ENCODE measurements at places on chromosomes 1 and 21.

DNA sequence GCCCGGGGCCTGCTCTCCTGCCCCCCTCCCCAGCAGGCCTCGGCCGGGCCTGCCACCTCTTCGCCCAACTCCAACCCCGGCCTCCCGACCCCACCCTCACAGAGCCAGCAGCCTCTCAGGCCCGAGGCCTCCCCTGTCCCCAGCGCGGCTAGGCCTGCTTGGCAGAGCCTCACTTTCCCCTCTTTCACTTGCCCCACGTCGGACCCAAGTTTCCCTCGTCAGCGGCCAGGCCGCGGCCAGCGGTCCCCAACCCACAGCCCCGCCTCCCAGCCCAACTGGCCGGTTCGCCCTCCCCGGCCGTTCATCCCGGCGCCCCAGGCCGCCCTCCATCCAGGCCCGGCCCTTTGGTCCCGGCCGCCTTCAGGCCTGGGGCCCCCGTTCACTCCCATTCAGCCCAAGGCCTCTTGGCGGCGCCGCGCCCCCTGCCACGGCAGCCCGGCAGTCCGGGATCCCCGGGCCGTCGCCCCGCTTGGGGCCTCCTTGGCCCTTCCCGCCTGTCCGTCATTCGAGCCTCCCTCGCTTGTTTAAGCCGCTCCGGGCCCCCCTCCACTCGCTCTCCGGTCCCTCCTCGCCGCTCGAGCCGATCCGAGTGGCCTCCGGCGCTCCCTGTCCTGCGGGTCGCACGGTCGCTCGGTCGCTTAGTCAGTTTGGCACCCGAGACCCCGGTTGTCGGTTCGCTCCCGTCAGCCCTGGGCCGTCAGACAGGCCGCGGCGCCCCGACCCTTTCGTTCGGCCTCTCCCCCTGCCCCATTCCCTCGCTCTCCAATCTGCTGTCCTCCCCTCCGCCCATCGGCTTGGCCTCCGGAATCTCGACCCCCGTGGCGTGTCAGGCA, 1.4 kb downstream of the LRRC41 start:
- DNase-seq: no peak

DNA sequence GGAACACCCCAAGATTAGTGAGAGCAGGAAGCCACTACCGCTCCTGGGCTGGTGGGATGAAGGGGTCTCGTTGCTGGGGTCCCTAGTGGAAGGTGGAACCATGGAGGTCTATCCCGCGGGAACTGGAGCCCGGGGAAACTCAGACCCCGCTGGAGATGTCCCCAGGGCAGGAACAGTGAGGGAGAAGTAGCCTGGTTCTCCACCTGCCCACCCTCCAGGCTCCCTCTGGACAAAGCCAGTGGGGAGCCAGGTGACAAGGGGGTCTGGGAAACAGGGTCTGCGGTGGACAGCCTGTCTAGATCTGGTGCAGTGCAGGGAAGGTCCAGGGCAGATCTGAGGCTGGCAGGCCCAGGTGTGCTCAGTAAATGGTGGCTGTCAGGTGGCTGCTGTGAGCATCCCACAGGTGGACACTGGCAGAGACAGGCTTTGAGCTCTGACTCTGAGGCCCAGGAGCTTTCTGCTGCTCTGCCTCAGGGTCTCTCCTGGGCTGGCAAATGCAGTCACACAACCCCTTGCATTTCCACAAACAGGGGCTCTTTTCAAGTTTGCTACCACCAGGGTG, 88.0 kb upstream of the TLR5 start:
- no peak for DNase-seq

- no peak for DNase-seq
Measured at GRCh38 chr1:200506471-200506870, 96.6 kb upstream of the ZNF281 start.

- DNase-seq: no peak
Measured at GRCh38 chr1:10610901-10611600, 136.3 kb downstream of the PEX14 start.

DNA sequence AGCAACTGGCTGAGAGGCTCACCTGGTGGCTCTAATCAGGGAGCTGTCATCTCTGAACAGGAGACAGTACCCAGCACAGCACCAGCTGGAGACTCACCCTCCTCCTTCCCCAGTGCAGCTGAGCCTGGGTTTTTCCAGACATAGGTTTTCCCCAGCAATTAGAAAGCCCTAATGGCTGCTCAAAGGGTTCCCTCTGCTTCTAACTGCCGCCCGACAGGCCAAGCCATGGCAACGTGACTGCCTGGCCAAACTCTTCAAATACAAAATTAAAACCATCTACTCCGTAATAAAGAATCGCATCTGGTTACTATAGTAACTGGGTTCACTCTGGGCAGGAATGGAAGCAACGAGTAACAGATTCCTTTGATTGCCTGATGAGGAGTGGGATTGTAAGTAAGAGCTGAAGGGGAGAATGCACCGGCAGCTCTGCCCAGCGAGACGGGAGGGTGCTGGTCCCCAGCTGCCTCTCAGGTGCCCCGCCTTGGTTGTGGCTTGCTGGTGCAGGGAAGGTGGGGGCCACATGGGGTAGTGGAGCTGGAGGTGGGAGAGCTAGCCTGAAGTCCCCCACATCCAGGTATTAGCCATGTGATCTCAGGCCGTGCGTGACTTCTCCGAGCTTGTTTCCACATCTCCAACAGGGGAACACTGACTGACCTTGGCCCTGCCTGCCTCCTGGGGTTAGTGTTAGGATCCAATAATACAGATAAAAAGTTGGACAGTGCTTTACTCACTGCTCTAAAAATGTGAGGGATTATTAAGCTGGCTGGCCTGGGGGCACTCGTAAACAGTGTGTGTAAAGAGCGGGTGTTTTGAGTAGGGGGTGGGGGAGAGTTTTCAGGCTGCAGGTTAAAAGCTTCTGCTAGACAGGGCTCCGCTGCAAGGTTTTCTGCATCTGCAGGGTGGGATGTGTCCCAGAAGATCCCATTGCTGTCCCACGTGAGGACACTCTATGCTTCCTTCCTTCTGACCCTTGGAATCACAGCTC, 94.2 kb downstream of the KCNN3 start:
- DNase-seq: no peak

GRCh38 chr1:36595349-36595748, 112.6 kb upstream of the CSF3R start:
- DNase-seq: no peak

- DNase-seq: no peak
Measured at GRCh38 chr1:113325022-113325421, 65.3 kb upstream of the MAGI3 start.

- DNase-seq: no peak
Measured at GRCh38 chr1:70487910-70488665, 77.0 kb downstream of the CTH start.

- no peak for DNase-seq
Measured at GRCh38 chr1:244414543-244414942, 37.2 kb downstream of the ADSS2 start.

DNA sequence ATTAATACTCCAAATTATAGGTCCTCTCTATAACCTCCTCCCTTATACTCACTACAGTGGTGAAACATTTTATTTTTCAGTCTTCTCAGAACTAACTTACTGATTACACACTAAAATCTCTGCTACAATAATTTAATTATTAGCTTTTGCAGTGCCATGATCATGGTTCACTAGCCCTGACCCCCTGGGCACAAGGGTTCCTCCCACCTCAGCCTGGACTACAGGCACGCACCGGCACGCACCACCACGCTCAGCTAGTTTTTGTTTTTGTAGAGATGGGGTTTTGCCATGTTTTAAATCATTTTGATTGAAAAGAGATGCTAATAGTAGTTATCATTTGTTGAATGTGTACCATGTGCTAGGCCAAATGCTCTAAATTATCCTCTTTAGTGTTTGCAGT, 6.3 kb downstream of the PATJ start:
- no peak for DNase-seq

- DNase-seq: no peak
Measured at GRCh38 chr21:37970548-37970947, 54.3 kb upstream of the KCNJ6 start.

- no peak for DNase-seq
Measured at GRCh38 chr1:10657088-10657847, 139.2 kb downstream of the CASZ1 start.

GRCh38 chr1:198903203-198903602, 264.4 kb downstream of the PTPRC start:
- DNase-seq: no peak

- no peak for DNase-seq
Measured at GRCh38 chr1:49597436-49597835, 426.3 kb downstream of the AGBL4 start.

DNA sequence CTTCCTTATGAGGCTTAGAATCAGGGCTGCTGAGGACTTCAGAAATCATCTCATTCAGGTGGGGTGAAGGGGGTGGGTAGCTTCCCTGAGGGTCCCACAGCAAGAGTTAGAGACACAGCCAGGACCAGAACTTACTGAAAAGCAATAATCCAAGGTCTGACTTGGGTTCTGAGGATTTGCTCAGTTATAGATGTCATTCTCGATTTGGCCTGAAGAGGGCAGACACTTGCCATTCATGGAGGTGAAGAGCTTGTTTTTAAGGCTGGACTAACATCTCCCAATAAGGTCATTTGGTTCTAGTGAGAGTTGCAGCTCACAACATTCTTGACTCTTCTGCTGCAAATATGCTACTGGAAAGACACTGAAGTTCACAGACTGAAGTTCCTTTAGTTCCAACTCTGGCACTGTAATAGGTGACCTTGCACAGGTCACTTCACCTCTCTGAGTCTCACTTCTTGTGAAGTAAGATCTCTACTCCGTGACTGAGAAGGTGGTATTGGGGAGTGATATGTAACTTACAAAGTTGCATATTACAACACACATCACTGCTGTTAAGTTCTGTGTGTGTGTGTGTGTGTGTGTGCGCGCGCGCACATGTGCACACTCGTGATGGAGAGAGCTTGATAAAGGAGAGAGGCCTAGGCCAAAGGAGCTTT, 69.8 kb upstream of the DIRAS3 start:
- no peak for DNase-seq

DNA sequence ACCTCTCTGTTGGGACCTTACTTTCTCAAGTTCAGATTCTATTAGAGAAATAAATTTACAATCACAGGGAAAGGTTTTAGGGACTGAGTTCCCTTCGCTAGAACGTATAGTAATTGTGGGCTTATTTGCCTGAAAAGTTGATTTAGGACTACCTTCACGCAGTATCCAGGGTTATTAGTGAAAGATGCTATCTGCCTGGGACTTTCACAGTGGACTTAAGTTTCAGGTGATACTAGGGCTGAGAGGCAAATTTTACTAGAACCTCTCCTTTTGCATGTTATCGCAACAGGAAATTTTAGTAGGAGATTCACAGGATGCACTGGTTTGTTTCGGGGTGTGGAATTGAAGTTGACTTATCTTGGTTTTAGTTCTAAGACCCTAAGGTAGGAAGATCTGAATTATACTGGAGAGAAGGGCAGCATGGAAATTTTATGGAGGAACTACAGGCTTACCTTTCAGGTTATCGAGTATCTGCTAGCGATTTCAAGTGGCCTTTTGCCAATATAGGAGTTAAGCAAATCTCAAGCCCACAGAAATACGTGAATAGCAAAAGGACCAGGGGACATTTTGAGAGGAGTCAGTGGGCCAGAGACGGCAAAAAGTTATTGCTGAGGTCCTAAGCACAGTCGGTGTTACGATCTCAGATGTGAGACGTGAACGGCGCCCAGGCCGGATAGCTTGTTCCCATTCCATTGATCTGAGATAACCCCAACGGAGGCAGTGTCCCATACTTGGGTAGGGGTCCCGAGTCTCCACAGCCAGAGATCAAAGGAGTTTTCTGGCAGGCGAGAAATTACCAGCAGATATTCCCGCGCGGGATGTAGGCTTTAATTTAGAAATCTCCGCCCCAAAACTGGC, 723 bp upstream of the GNAI3 start:
- no peak for DNase-seq

- DNase-seq: no peak
Measured at GRCh38 chr21:42384989-42385388, 10.9 kb downstream of the TMPRSS3 start.

DNA sequence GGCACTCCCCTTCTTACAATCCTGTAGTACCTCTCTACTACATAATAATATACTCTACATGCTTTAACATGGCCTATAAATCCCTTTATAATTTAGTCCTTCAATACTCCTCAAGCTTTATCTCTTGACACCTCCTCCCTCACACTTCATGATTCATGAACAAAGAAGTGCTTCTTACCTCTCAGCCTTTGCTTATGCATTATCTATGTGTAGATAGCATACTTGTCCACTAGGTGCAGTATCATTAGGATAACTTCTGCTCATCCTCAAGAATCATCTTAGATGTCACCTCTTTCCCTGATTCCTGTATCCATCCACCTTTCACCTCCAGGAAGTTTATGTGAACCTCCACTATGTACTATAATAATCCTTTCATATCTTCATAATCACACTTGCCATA, 74.4 kb downstream of the COL24A1 start:
- DNase-seq: no peak

DNA sequence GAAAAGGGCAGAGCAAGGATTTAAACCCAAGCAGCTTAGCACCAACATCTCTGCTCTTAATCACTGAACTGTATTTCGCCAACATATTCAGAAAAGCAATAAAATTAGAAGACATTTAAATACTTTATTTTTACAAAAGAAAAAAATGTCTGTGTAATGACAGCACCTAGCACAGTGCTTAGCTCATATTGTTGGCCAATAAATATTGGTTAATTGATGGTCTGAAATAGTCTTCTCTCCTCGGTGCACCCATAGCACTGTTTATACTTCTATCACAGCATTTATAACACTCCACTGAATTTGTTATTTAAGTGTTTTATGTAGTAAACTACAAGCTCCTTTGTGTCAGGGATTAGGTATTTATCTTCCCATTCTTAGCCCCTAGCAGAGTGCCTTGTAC, 70.9 kb upstream of the PLPPR4 start:
- no peak for DNase-seq

- DNase-seq: no peak
Measured at GRCh38 chr1:204198348-204199340, 2.4 kb upstream of the KISS1 start.

GRCh38 chr1:10495475-10495817, 20.7 kb downstream of the PEX14 start:
- DNase-seq: no peak

- DNase-seq: no peak
Measured at GRCh38 chr21:18252680-18253079, 8.0 kb downstream of the CHODL start.

- no peak for DNase-seq
Measured at GRCh38 chr1:212507369-212507768, 74.6 kb downstream of the NENF start.

- DNase-seq: no peak
Measured at GRCh38 chr1:15148475-15148874, 5.1 kb upstream of the TMEM51 start.

- DNase-seq: no peak
Measured at GRCh38 chr1:155392898-155393411, 72.3 kb downstream of the RUSC1 start.

Data from esophagus squamous epithelium (tissue), 5 donors.